ENCODE measurements at places on chromosomes 4 and X.
A peak's percentile ranks its signal among the peaks of the same experiment; 100 is the strongest.

DNA sequence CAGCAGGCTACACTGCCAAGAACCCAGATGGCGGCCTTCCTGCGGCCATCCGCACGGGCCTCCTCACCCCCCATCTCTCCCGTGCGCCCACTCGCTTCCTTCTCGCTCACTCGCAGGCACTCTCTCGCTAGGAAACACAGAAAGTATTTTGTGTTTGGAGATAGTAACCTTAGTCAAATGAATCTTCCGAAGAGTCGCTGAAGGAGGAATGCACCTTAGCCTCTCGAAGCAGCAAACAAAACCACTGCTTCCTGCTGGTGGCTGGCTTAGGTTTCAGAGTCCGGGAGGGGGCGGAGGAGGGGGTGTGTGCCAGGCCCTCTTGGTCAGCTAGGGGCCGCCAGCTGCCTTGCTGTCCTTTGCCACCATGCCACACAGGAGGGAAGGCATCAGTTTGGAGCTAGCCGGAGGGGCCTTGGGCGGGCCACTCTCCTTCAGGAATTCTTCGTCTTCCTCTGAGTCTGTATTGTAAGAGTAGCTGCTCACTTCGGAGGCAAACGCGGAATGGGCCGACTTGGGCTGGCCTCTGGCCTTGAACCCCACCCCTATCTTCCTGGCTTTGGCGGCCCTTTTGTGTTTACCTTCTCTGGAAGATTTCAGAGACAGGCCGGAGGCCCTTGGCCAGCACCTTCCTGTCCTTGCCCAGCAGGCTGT, 73.2 kb upstream of the UCP1 start:
- DNase-seq = no peak

DNA sequence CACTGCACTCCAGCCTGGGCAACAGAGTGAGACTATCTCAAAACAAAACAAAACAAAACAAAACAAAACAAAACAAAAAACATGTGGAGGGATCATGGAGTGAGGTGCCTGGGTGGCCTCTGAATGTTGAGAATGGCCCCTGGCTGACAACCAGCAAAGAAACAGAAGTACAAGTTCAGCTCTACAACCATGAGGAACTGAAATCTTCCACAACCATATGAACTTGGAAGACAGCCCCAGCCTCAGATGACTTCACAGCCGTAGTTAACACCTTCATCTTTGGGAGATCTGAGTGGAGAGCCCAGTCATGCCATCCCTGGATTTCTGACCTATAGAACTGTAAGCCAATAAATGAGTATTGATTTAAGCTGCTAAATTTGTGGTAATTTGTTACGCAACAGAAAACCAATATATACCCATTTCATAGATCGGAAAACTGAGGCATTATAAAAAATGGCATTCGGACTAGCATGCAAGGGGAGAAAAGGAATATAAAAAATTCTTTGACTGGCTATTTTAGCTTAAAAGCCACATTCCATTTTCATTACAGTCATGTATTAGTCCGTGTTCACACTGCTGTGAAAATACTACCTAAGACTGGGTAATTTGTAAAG, 138.7 kb upstream of the RAPGEF2 start:
- no peak for DNase-seq

GRCh38 chrX:20471483-20471882, 204.8 kb upstream of the RPS6KA3 start:
- no peak for DNase-seq

DNA sequence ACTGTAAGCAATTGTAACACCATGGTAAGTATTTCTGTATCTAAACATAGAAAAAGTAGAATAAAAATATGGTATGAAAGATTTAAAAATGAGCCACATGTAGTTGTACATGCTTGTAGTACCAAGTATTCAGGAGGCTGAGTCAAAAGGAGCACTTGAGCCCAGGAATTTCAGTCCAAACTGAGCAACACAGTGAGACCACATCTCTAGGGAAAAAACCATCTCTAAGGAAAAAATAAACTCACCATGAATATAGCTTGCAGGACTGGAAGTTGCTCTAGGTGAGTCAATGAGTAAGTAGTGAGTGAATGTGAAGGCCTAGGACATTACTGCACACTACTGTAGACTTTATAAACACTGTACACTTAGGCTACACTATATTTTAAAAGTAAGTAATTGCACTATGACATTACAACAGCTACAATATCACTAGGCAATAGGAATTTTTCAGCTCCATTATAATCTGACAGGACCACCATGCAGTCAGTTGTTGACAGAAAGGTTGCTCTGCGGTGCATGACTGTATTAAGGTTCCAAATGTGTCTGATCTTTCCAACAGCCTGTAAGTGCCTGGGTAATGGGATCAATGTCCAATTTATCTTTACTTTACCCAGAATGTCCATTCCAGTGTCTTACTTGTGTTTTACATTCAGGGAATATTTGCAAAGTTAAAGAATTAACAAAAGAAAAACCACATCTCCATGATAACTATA, 28.9 kb upstream of the LRBA start:
- no peak for DNase-seq

DNA sequence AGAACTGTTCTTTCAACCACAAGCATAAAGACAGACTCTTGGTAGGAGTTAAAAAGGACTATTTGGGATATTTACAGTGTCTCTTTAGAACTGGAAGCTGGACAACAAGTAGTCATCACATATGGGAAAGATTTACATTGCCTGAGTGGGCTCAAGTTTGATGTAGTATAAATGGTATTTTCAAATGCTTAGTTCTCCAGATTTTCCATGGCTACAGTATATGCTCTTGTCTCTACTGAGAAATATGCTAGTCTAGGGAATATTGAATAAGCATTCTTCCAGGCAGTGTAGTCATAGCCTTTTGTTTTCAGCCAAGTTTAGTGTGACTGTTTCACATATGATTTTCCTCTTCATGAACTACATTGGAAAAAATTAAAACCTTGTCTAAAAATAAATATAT, 315.6 kb downstream of the ARHGAP24 start:
- DNase-seq = no peak

DNA sequence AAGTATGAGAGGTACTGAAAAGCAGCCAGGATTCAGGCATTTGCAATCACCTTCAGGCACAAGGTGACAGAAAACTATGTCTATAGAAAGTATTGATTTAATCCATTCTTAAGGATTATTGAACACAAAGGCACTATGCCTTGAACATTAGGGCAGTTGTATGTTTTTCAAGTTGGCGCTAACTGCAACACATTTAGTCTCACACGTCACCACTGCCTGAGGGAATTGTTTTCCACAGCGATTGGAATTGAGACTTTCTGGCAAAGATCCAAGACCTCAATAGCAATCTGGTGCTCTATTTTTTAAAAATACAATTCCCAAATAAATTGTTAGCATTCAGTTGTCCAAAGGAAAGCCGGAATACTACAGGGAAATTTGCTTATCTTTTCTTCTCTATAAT, 52.7 kb upstream of the FTHL17 start:
- DNase-seq = no peak

GRCh38 chrX:110143454-110144210, 140.7 kb downstream of the TMEM164 start:
- DNase-seq = no peak

- DNase-seq = no peak
Observed at GRCh38 chr4:152415980-152416379, 119.9 kb downstream of the FBXW7 start.

GRCh38 chr4:109302361-109303139, at the start of gene COL25A1:
COL25A1 (minus strand) TSS chr4:109302658.
- DNase-seq = no peak

DNA sequence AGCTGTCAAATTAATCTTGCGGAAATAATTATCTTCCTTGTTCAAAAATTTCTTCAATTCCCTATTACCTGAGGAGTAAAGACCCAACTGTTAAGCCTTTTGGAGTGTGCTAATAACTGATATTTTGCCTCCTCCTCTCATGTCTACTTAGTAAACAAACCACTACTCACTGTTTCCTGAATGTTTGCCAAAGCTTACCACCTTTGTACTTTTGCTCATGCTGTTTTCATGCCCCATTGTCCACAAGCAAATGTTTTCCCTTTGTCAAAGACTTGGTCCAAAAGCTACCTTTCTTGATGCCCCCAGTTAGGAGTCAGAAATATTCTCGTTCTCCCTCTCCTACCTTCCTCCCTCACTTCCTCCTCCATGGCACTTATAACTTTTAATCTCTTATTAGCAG, 226.1 kb downstream of the ENOX2 start:
- no peak for DNase-seq

- no peak for DNase-seq
Observed at GRCh38 chr4:56619816-56620215, 61.3 kb downstream of the HOPX start.

GRCh38 chr4:152920768-152921167, 15.4 kb upstream of the FHDC1 start:
- DNase-seq = no peak

DNA sequence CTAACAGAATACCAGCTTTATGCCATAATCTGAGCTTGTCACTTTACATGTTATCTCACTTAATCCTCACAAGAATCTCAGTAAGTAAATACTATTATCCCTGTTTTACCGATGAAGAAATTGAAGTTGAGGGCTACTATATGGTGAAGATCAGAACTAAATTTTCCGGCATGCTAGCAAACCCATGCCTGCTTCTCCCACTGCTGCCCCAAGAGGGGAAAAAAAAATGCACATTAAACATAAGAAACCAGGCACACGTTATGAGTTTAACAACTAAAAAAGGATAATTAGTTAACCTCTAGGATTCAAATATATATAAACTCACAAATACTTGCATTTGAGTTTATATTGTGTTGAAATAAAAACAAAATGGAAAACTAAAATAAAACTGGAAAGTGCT, 10.8 kb downstream of the SLC10A7 start:
- DNase-seq = no peak

- DNase-seq = no peak
Observed at GRCh38 chr4:7273738-7274297, 81.5 kb downstream of the SORCS2 start.

GRCh38 chr4:7772711-7773385, 166.8 kb downstream of the AFAP1 start:
- no peak for DNase-seq

GRCh38 chrX:144896323-144896722, 351.0 kb upstream of the SPANXN1 start:
- no peak for DNase-seq

DNA sequence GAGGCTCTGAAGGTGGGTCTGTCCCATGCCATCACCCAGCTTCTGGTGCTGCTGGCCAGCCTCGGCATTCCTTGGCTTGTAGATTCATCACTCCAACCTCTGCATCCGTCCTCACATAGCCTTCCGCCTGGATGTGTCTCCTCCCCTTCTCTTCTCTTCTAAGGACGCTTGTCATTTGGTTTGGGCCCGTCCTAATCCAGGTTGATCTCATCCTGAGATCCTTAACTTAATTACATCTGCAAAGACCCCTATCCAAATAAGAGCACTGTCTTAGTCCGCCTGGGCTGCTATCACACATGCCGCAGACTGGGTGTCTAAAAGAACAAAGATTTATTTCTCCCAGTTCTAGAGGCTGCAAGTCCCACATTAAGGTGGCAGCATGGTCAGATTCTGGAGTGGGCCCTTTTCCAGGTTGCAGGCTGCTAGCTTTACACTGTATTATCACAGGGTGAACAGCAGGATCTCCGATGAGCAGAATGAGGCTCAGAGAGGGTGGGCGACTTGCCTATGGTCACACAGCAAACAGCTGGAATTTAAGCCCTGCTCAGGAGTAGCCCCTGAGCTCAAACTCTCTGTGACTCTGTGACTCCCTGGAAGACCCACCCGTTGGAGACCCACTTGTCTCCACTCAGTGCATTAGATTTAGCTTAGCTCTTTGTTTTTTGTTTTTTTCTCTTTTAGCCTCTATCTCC, 113.1 kb downstream of the STK32B start:
- no peak for DNase-seq

DNA sequence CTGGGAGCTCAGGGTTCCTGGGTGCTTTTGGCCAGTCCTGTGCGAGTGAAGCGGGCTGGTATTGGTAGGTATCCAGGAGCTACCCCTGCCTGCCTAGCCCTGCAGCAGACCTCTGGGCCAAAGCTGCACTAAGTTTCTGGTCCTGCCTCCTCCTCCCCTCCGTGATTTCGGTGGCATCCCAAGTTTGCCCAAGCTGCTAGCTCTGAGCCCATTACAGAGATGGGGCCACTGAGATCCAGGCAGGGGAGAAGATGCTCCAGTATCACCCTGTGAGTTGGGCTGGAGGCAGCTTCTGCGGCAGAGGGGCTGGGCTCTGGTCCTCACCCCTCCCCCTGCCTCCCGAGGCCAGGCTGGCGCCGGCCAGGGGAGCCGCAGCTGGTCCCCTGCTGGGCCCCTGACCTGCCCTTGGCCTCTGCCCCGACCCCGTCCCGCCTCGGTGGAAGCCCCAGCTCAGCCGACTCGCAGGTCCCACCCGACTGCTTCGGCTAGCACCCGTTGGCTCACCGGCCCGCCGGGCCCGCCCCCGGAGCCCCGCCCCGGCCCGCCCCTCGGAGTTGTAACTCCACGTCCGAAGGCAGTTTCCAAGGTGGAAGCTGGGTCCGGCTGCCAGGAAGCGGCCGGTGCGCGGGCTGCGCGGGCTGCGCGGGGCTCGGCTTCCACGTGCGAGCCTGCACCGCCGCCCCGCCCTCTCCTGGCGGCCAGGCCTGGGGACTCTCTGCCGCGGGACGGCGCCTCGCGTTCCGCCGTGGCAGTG, at the start of gene DUSP9:
Gene DUSP9 (plus strand): TSS at position 584 of the 754 bp plus-strand sequence. CDS start 751 bp downstream, outside the sequence.
- DNase-seq = peak; percentile 75

GRCh38 chr4:176799653-176800052, 6.9 kb upstream of the VEGFC start:
- DNase-seq = no peak

- no peak for DNase-seq
Observed at GRCh38 chr4:10173037-10173753, 56.6 kb upstream of the WDR1 start.

All from urothelium cell line (cell line).